Mesenteric fat pad (tissue), 1 donor: ENCODE measurements at places on chromosomes 2 and 18. TPM values are rescaled to one million over a fixed set of nuclear protein-coding genes. Genes with fewer than 3 reads are reported as not detected.

ABCB6 gene
- 36.5 TPM for total RNA-seq

EGR4 gene
- not detected for total RNA-seq

MOGAT1 gene
- 0.74 TPM for total RNA-seq

PRLH gene
- not detected for total RNA-seq

ASPRV1 gene
- total RNA-seq = 1.1 TPM

RUFY4 gene
- 0.42 TPM for total RNA-seq

BCL11A gene
- 0.64 TPM for total RNA-seq

RGPD8 gene
- total RNA-seq = 21.6 TPM

TPGS2 gene
- total RNA-seq = 72.8 TPM

SPRED2 gene
- 48.7 TPM for total RNA-seq

VAMP5 gene
- total RNA-seq = 70.3 TPM

ELOA2 gene
- total RNA-seq = not detected

IGFBP5 gene
- 497 TPM for total RNA-seq

SLC5A7 gene
- total RNA-seq = not detected

GRCh38 chr18:36303211-36303844 is 5.8 kb downstream of the FHOD3 start:
- DNase-seq = no peak

DNA sequence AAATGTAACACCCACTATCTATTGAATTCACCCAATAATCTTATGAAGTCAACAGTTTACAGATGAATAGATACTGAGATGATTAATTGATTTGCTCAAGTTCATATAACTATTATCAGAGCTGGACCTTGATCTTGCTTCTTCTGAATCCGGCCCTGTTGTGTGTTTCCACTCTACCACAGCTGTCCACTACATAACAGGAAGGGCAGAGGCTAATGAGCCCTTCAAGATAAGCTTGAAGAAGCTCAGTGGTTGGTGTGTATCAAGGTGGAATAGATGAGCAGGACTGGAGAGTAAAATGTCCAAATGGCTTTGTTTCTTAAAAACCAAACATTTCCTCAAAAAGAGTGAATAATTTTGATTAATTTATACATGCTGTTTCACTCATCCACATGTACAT is 56.4 kb upstream of the ITGB6 start:
- no peak for DNase-seq

DNA sequence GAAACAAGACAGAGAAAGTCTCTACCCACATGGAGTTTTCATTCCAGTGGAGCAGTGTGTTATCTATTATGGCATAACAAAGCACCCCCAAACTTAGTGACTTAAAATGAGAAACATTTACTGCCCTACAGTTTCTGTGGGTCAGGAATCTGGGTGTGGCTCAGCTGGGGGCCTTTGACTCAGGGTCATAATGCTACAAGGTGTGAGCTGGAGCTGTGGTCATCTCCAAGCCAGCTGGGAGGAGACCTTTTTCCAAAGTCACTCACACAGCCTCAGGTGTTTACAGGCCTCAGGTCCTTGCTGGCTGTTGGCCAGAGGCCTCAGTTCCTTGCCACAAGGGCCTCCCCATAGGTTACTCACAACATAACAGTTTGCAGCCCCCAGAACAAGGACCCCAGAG is 169.2 kb downstream of the ETAA1 start:
- no peak for DNase-seq

GRCh38 chr2:24642351-24642750 is 150.8 kb downstream of the PTRHD1 start:
- no peak for DNase-seq

DNA sequence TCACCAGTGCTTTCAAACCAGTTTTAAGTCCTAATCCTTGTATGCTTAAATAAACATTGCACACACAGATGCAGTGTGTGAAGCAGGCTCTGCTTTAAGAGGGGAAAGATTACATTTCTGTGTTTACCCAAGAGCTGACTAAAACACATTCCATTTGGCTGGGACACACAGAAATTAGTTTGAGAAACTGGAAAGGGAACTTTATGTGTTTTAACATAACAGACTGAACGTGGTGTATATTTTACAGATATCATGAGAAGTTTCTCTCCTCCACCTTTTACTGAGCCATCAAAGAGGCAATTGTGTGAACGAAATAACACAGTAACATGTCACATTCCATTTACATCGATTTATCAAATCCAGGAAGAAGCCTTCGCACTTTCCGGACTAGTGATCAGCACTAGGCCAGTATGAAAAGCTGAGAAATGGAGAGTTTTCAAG is 121.8 kb downstream of the MAIP1 start:
- no peak for DNase-seq

GRCh38 chr2:191657977-191658376 is 20.0 kb upstream of the NABP1 start:
- DNase-seq = no peak

- no peak for DNase-seq
Measured at GRCh38 chr2:103809941-103810441, 1043.9 kb upstream of the POU3F3 start.

DNA sequence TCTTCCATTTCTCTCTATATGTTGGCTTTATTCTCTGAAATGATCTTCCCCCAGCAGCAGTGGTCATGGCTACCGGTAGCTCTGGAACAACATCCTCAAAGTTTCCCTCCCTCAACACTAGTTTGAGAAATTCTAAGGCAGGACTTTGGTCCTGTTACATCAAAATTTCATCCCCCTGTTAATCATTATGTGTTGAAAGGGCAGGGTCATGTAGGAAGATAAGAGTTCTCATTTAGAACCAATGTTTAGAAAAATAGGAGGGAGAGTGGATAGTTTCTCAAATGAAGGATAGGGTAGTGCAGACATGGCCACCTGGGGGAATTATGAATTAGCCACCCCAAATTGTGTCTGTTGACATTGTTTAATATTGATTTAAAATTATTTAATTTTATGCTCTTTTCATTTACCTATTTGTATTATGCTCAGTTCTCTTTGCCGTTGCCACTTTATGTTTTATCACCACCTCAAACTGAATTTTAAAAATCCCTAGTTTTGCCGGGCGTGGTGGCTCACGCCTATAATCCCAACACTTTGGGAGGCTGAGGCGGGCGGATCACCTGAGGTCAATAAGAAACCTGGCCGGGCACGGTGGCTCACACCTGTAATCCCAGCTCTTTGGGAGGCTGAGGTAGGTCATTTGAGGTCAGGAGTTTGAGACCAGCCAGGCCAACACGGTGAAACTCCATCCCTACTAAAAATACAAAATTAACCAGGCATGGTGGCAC is 22.3 kb downstream of the EML4 start:
- no peak for DNase-seq

- DNase-seq = no peak
Measured at GRCh38 chr2:18345848-18346247, 214.6 kb downstream of the RDH14 start.

DNA sequence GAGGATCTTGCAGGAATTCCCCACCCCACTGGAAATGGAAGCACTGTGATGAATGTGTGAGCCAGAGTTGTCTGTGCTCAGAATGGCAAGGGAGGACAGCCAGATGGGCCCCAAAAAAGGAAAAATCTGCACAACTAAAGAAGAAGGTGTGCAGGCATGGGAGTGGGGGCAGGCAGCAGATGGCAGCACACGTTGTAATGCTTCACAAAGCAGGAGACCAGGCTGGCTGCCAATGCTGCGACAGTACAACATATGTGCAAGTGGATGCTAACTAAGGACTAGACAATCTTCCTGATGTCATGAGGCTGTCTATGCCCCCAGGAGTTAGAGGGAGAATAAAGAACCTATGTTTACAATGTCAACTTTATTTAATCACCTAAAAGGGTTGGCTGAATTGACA is 27.2 kb downstream of the ST6GAL2 start:
- no peak for DNase-seq

DNA sequence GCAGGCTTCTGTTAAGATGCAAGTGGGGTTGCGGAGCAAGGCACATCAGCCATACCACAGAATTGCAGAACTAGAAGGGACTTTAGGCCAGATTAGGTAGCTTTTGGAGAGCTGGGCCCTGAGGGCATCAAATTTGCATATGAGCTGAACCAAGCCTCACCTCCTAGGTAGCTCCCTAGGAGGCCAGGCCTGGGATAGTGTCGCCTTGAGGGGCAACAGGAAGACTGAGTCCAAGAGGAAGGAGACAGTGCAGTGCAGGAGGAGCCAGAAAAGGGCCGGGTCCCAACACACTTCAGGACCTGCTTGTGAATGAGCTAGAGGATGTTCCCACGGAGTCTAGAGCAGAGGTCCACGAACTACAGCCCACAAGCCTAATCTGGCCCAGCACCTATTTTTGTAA is 98.7 kb downstream of the MAPK4 start:
- DNase-seq = peak; percentile 55

DNA sequence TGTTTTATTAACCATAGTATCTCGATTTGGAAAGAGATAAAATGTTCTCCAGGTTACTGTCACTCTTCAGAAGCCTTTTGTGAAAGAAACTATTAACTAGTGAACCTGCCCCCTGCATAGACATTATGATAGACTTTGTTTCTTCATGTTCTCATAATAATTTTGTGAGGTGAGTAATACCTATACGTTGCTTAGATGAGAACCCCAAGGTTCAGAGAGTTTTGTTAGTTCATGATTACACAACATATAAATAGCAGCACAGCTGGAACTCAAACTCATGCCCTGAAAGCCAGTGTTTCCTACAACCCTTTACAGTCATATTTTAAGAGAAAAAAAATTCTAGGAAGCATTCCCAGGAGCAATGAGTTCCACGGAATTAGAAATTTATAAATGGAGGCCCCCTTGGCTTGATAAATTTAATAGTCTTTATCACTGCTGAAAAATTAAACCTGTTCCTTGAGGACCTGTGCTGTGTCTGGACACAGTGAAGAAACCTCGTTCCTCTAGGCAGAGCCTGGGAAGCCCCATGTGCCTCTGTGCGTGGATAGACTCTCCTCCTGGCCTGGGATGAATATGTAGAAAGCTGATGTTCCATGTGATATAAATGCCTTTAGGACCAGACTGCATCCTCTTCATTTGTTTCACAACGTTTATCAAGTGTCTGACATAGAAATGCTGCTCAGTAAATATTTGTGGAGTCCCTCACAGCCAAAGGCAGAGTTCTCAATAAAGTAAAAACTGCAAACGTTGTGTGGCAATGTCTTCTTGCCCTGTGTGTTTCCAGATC is 1257.0 kb upstream of the GYPC start:
- no peak for DNase-seq

DNA sequence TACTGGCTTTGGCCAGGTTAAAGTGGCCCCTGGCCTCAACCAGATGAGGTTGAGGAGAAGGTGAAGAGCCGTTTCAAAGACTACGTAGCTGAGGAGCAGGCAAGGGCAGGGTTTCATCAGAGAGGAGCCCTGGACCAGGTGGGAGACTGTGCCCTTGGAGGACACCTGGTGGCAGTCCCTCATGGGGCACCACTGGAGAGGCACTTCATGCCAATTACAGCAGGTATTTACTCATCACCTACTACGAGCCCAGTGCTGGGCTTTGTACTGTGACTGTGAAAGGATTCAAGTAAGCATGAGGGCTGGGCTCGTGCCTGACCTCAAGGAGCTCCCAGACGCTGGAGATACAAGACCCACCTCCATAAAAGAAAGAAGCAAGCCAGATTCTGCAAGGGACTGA is 37.6 kb downstream of the SMAD7 start:
- DNase-seq = peak; percentile 71

- DNase-seq = peak; percentile 79
Measured at GRCh38 chr2:241901500-241902351, 32.2 kb downstream of the RTP5 start.

DNA sequence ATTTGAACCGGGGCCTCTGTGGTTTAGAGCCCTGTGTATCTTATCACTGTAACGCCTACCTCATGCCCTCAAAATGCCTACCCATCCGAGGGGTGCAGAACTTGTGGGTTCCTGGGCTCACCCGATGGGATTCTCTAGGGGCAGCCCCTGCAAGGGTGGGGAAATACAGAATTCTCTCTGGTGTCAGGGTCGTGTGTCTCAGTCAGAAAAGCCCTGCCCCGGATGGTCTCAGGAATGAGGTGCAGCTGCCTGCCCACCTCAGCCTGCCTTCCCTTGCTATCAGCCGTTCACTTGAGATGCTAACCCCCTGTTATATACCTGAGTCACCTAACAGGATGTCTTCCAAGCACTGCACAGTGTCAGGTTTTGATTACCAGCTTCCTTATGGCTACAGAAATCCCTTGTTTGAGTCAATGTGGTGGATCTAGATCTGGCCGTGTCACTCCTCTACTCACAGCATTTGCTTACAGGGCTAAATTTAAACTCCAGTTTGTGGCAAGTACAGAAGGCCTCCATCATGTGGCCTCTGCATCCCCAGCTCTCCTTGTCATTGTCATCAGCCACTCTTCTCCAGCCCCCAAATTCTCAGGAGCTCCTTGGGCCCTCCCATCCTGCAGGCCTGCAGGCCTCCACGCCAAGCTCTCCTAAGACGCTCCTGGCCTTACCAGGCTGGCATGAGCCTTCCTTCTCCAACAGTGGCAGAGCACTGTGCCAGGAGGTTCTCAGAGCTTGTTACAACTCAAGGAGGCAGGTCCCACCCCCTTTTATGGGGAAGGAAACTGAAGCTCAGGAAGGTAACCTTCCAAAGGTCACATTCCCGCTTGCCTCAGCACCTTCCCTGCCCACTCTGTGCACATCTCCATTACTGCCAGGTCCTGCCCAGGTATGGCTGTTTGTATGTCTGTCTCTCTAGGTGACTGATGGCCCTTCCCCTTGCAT is 14.3 kb upstream of the MAP3K2 start:
- DNase-seq = no peak

- DNase-seq = no peak
Measured at GRCh38 chr2:230158468-230158867, 61.3 kb downstream of the SP110 start.

- DNase-seq = peak; percentile 62
Measured at GRCh38 chr18:74513149-74513882, 17.2 kb downstream of the CNDP2 start.

DNA sequence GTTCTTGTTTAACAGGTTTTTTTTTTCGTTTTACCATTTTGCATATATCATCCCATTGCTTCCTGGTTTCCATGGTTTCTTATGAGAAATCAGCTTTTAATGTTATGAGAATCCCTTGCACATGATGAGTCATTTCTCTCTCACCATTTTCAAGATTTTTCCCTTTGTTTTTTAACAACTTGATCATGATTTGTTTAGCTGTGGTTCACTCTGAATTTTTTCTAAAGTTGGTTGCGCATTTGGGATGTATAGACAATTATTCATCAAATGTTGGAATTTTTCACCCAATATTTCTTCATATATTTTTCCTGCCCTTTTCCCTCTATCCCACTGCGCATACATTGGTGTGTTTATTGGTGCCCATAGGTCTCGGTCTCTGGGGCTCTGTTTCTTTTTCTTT is 42.4 kb upstream of the BIN1 start:
- no peak for DNase-seq

DNA sequence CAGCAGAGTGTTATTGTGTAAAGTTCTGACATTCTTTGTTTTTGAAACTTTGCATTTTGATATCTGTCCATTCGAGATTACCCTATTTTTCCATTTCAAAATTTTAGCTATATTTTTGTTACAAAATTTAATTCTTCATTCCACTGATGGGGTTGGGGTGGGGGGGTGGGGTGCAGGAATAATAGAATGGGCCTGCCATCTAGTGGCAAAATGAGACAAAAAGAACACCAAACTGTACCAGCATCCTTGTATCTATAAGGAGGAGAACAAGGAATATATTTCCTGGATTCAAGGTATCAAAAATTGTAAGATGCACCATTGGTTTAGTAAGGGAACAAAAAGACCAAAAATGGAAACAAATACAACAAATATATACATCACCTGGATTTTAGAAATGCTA is 27.9 kb upstream of the TTR start:
- DNase-seq = no peak

- no peak for DNase-seq
Measured at GRCh38 chr18:36496022-36496421, 198.5 kb downstream of the FHOD3 start.
